Fibroblast of mammary gland (primary cell): ENCODE measurements at places on chromosomes 5 and 9.
A peak's percentile ranks its signal among the peaks of the same experiment; 100 is the strongest.

- DNase-seq = peak; percentile 82
Measured at GRCh38 chr5:143837306-143837848, 25.4 kb downstream of the HMHB1 start.

DNA sequence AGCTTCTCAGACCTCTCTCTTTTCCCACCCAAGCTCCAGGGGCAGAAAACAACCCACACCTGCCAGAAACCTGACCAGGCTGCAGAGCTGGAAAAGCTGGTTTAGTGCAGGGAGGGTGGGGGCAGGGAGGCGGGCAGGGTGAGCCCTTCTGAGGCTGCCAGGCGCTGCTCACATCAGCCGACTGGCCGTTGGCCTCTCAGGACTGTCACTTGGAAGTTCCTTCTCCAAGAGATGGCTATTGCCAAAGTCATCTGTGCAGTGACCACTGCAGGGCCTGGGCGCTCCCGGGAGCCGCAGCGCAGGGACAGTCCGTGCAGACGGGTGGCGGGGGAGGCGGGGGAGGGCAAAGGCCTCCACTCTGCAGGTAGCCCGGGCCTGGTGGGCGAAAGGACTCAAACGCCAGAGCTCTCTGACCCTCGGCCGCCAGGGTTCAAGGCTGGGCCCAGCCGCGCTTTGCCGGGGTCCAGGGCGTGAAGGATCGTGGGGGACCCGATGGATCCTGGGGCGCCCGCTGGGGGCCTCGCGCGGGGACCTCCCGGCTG lies 205.0 kb upstream of the IER5L start:
- DNase-seq = no peak

DNA sequence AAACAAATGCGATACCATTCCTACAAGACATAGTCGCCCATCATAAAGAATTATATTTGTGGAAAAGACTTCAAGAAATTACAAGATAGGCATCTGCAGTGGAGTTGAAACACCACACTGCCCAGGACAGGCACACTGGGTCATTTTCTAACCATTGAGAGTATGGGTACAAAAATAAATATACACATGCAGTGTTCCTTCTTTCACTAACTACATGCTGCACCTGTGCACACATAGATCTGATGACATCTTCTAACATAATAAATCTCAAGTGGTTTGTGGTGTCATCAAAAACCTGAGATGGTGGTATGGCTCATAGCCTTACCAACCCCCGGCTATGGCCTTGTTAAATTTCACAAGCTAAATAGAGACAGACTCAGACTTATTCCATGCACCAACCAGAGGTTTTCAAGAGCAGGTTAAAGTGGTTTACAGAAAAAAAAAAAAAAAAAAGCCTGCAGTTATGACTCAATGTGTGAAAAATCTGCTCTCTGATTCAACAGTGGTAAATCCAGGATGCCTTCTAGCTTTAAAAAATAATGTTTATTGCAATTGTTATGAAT lies 12.4 kb upstream of the NFIB start:
- DNase-seq = peak; percentile 74

GRCh38 chr5:169268019-169268418 lies 32.9 kb downstream of the SLIT3 start:
- DNase-seq = peak; percentile 45

DNA sequence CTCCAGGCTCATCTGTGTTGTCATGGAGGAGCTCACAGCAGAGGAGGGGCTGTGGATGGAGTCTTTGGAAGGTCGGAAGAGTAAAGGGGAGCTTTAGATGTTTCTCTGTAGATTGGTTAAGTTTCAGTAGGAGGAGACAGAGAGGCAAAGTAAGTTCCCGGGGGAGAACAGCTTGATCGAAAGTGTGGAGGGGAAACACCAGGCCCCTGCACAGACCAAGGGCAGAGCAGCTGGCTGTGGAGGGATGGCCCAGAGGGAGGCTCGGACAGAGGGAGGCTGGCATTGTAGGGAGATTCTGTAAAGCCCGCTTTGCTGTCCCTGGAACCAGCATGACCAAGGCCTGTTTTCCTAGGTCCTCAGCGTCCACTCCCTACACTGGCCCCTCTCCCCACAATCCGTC lies 5.3 kb upstream of the OR2V2 start:
- no peak for DNase-seq

GRCh38 chr9:1875921-1876448 lies 139.2 kb upstream of the SMARCA2 start:
- DNase-seq = no peak

- no peak for DNase-seq
Measured at GRCh38 chr9:93675336-93676150, 99.2 kb downstream of the PHF2 start.

DNA sequence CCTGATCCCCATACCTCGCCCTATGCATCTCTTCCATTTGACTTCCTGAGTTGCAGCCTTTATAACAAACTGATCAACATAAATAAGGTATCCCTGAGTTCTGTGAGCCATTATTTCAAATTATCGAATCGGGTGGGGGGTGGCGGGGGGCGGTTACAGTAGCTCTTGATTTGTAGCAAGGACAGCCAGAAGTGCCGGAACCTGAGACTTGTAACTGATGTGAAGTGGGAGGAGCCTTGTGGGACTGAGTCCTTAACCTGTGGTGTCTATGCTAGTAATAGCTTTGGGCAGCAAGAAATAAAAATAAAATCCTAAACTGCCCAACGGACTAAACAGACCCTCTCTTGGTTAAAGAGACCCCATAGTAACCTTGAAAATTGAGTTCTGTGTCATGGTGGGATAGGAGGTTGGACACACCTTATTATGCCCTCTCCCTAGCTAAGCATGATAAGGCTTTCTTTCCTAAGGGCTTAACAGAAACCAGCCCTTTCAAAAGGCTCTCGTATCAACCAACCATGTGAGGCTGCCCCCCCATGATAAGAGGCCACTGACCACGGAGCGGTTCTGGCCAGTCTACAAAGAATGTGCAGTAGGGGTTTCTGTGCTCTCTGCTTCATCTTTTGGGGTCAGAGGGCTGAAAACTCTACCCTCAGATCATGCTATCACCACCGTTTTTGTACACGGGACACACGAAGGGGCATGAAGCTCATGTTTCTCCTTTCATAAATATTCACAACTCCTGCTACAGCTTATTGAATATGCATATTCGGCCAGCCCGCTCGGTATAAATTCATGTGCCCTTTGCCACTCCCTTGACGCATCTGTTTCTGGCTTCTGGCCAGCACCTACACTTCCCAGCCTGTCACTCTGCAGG lies 39.5 kb upstream of the IQGAP2 start:
- no peak for DNase-seq

GRCh38 chr5:8829323-8830029 lies 716.4 kb downstream of the SEMA5A start:
- DNase-seq = peak; percentile 99

GRCh38 chr5:128693764-128694163 lies 155.7 kb upstream of the FBN2 start:
- DNase-seq = peak; percentile 20

GRCh38 chr9:28912621-28913020 lies 1339.3 kb upstream of the C9orf72 start:
- DNase-seq = no peak

DNA sequence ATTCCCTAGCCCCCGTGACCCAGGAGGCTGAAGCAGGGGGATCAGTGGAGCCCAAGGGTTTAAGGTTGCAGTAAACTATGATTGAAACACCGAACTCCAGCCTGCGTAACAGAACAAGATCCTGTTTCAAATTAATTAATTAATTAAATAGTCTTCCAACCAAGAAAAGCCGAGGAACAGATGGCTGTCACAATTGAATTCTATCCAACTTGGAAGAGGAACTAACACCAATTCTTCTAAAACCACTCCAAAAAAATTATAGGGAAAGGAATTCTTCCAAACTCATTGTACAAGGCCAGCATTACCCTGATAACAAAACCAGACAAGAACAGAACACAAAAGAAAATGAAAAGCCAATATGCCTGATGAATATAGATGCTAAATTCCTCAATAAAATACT lies 43.4 kb upstream of the RGS7BP start:
- DNase-seq = no peak

DNA sequence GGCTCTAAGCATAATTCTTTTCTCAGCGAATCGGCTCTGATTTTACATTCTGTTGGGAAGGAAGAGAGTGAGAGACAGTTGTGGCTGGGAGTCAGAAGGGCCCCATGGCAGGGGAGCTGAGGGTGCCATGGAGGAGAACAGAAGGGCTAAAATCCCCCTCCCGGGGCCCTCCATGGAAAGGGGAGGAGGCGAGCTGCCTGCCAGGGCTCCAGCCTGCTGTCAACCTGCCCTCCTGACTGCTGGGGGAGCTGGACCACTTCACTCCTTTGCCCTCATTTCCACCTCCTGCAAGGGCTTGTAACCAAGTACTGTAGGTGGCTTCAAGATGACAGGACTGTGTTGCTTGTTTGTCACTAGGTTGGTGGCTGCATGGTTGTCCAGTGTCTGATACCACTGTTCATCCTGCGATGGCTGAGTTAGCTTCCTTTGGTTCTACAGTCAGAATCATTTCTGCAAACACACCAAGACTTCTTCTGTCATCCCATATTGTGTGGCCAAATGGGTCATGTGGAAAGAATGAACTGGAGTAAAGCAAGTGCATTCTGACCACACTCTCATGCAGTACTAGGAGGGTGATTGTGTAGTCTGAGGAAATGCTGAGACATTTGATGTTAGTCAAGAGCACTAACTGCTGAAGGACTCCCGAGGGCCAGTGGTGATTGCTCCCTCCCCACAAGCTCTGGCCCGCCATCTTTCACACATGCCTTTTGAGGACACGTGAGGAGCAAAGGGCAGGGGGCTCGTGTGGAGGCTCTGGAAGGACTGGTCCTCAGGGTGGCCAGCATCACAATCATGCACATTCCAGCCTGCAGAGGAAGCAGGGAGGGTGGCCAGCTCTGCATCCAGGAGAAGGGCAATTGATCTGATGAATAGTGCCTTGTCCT lies 307.2 kb downstream of the GADD45G start:
- DNase-seq = peak; percentile 17

- peak; percentile 27 for DNase-seq
Measured at GRCh38 chr9:120265791-120266190, 314.2 kb downstream of the CDK5RAP2 start.

DNA sequence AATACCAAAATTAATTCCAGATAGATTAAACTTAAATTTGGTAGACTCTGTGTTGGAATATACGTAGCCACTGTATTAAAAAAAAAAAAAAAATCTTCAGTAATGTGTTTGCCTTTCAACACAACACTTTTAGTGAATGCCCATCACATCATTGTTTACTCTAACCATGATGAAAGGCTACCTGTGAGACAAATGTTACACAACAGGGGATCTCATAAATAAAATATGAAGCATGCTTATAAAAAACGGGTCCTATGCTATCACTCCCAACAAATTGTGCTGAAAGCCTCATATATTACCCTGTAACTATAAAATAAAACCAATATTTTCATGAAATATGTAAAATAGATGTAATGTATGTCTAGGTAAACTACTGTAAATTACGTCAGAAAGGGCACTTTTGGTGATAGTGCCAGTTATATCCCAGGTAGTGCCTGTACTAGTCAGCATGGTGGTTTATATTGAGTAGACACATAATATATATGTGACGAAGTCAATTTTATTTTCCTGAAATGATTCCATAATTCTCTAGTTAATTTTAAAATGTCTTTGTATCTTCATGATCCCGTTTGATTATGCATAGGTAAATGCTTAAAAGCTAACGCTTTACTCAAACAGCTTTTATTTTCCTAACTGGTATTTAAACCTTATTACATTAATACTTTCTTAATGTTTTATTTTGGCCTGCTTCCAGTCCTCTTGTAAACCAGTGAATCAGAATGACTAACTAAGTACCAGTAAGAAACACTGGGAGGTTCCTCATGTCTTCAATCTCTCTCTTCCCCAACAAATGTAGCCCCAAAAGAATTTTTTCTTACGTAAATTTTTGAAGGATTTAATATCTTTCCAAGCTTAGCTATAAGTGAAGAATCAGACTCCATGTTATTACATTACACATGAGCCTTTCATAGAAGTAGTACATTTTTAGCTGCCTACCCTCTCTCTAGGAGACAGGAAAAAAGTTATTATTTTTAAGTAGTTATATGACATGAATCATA lies 420.3 kb downstream of the GABRG2 start:
- DNase-seq = peak; percentile 28

DNA sequence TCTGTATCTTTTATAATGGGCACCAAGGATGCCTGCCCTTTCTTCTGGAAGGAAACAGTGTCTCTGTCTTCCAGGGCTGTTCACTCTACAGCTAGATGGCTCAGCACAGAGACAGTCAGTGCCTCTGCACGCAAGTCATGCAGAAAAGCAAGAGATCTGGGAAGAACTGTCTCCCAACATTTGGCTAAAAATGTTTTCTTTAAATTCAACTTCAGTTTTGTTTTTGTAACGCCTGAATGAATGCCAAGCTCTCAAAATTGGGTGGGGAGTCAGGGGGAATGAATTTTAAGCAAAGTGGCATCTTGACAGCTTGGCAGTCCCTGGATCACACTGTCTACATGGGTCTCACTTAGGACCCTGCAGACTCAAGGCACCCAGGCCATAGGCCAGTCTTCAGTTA lies 12.6 kb downstream of the OLFML2A start:
- no peak for DNase-seq

GRCh38 chr9:27473111-27473529 lies 51.0 kb upstream of the IFNK start:
- DNase-seq = peak; percentile 53

DNA sequence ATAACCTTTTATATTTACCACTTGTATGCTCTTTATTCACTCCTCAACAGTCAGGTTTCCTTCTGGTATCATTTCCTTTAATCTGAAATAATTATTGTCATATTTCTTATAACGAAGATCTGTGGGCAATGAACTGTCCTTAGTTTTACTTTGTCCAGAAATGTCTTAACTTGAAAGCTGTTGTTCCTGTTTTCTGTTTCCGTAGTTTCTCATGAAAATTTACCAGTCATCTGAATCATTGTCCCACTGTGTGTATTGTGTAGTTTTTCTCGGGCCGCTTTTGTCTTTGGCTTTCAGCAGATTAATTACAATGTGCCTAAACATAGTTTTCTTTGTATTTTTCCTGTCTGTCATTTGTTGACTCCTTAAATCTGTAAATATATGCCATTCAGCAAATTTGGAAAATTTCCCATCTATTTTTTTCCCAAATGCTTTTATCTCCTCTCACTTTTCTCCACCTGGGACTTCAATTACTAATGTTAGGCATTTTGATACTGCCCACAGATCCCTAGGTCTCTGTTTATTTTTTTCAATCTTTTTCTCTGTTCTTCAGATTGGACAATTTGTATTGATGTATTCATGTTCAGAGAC lies 74.9 kb downstream of the PDE8B start:
- no peak for DNase-seq

- DNase-seq = peak; percentile 75
Measured at GRCh38 chr5:154367101-154367500, 78.7 kb upstream of the SAP30L start.

DNA sequence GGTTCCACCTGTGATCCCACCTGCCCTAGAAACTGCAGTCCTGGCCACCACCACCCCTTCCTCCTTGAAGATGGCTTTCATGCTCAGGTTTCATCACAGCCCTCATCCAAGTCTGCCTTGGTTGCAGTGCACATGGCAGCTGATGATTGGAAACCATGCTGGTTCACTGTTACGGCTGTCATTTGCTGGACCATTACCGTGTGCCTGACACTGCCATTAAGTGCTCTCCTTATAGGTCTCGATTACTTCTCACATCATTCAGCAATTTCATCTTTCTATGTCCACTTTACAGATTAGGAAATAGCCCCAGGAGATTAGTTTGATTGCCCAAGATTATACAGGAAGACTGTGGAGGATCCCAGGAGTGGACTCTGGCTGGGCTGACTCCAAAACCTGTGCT lies 123.9 kb downstream of the ICE1 start:
- DNase-seq = no peak
